Activated CD4-positive, alpha-beta T cell treated with anti-CD3 and anti-CD28 coated beads, Interleukin-2, amount 10 ng/mL, durations not matched to agents 7 days and 5 days (primary cell): ENCODE measurements at places on chromosomes 4 and X.

DNA sequence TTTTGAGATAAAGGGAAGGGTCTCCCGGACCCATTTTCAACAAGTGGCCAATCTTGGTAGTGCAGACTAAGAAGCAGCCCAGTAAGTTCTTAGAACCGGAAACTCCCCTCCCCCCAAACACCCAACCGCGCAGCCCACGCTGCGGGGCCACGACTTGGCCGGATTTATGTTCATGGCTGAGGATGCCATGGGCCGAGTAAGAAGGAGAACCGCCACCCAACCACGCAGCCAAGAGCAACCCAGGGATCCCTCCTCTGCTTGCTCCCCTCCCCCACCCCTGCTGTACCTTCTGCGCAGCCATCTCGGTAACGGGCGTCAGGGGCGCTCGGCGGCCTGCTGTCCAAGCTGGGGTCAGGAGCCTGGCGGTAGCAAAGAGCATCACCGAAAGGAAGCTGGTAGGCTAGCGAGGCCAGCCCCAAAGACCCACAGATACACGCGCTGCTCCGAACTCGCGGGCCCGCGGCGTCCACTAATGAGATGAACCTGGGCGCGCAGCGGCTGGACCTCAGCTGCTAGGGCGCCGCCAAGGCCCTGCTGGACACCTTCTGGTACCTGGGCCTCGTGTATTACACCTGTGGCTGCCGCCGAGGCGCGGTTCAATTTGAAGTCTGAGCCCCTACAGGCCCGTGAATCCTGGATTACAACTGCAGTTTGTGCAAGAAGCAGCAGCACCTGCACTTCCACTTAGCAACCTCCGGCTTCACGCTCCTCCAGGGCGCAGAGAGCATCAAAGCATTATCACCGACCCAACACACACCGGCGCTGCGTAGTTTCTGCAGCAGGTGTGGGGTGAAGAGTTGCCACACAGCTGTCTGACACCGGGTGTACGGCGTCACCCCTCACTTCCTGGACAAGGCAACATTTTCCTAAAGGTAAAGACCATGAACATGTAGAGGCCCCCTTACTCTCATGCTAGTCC is 63.4 kb downstream of the NUDT10 start:
- peak; percentile 59 for DNase-seq

GRCh38 chr4:15423285-15423711 is 4.5 kb upstream of the C1QTNF7 start:
- DNase-seq: no peak

DNA sequence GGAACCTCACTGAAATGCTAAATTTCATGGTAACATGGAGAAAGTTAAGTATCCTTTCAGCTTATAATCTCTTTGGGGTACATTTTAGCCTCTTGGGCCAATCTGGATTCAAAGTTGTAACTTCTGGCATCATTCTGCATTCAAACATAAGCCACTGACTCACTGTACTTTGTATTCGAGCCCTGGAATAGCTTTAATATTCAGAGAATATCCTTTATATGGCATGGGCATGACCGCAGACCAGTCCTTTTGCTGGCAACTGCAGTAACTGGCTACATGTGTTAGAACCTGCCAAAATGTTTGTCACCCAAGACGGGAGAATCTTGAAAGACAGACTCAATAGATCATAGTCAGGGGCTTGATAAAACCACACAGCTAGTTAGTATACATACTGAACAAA is 3.3 kb downstream of the GASK1B start:
- no peak for DNase-seq

DNA sequence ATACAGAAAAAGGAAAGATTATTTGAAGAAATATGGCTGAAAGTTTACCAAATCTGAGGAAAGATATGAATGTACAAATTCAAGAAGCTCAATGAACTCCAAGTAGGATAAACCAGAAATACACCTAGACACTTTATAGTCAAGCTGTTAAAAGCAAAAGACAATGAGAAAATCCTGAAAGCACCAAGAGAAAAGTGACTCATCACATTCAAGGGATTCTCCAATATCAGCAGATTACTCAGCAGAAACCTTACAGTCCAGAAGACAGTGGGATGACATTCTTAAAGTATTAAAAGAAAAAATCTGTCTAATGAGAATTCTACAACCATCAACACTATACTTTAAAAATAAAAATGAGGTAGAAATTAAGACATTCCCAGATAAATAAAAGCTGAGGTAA is 223.8 kb upstream of the ZCCHC13 start:
- DNase-seq: no peak

DNA sequence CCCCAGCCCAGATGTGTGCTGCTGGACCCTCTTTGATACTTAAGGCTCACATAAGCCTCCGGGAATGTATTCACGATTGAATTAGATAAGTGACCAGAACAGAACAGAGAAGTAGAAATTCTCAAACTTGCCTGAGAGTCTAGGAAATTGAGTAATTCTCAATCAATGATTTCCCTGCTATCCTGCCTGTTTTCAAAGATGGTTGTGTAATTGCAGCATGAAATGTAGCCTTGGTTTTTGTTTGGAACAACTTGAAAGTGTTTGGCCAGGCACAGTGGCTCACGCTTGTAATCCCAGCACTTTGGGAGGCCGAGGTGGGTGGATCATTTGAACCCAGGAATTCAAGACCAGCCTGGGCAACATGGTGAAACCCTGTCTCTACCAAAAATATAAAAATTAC is 41.2 kb downstream of the TNIP2 start:
- no peak for DNase-seq

DNA sequence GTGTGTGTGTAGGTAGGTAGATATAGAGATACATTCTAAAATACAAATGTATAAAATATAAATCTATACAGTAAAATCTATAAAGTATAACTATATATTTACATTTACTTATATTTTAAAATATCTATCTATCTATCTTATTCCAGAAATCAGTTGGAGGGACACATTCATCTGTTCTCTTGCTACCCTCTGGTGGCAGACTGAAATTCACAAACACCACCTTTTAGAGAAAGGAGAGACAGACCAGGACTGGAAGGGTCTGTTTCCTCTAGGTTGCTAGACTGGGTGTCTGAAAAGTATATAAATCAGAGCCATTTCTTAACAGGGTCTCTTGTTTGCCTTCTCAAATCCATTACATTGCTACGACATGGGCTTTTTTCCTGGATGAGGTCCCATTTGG is 343.0 kb downstream of the OPHN1 start:
- DNase-seq: no peak

GRCh38 chr4:6621556-6621927 is 18.9 kb upstream of the MRFAP1 start:
- no peak for DNase-seq

GRCh38 chr4:176090115-176090514 is 24.5 kb downstream of the WDR17 start:
- DNase-seq: no peak

DNA sequence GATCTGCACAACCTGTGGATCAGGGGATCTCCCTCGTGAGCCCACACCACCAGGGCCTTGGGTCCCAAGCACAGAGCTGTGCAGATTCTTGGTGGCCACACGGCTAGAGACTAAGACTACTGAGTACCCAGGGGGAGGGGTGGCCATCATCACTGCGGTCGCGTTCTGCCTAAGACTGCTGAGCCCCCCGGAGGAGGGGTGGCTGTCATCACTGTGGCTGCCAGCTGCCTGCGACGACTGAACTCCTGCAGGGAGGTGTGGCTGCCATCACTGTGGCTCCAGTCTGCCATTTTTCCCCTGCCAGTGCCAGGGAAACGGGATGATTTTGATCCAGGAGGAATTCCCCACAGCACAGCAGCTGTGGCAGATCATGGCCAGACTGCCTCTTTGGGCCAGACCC is 141.7 kb upstream of the SPANXB1 start:
- no peak for DNase-seq

DNA sequence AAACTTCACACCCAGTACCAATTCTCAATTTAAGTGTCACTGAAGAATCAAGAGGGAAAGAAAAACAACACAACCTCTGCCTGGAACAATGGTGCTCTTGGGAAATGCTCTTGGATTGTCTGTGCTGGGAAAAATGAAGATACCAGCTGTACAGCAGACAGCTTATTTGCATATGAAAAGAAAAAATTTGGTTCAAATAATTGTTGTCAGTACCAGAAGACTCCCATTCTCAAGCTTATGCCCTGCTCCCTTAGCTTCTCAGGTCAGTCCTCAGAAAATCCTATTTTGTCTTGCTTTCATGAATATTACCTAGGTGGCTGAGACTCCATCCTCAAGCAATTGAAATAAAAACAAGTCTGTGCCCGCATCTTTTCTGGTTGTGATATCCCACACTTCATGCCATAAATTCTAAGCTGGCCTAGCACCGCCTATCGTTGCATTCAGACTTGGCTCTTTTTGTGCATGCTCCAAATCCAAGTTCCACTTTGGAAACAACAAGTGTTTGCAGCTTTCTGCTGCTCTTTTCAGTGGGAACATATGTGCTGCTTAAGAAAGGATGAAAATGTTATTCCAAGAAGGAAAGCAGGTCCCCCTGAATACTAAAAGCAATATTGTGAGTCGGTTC is 431.6 kb downstream of the INPP4B start:
- no peak for DNase-seq

DNA sequence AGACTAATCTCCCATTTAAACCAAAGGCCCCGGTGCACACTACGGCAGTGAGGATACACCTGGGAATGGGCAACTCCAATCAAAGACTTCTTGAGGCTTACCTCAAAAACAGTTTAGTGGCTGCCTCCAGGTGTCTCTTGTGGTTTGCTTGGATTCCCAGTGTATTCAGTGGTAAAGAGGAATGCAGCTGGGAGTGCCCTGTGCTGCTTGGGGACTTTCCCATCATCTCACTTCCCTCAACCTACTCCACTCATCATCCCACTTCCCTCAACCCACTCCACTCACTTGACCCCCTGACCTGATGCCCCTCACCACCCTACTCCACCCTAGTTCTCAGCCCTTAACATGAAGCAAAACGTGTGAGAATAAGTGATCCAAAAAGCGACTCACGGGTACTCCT is 177.3 kb upstream of the ETNPPL start:
- DNase-seq: no peak

- DNase-seq: no peak
Measured at GRCh38 chrX:10818651-10819050, 198.3 kb upstream of the MID1 start.
